Eye (tissue), 1 donor: ENCODE measurements at places on chromosomes 7 and 10.

DNA sequence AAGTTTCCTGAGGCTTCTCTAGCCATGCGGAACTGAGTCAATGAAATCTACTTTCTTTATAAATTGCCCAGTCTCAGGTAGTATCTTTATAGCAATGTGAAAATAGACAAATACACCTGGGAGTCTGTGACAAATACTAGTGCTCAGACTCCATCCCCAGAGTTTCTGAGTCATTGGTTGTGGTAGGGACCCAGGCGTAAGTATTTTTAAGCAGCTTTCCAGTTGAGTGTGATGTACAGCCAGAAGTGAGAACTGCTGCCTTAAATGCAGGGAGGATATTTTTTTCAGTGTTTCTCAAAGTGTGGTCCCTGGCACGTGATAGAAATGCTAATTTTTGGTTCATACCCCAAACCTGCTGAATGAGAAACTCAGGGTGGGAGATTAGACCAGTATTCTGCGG, 121.7 kb downstream of the SORCS3 start:
- no peak for DNase-seq

GRCh38 chr7:18086165-18087025, 58.7 kb upstream of the PRPS1L1 start:
- peak; percentile 72 for DNase-seq

- no peak for DNase-seq
These were observed 139.8 kb downstream of the RPS24 start for GRCh38 chr10:78173360-78174015.

GRCh38 chr10:107544706-107545520, 380.4 kb upstream of the SORCS1 start:
- no peak for DNase-seq

- no peak for DNase-seq
These were observed 37.2 kb downstream of the RBM33 start for GRCh38 chr7:155681663-155682062.

GRCh38 chr10:35998026-35998425, 355.9 kb upstream of the FZD8 start:
- DNase-seq, result peak; percentile 50

DNA sequence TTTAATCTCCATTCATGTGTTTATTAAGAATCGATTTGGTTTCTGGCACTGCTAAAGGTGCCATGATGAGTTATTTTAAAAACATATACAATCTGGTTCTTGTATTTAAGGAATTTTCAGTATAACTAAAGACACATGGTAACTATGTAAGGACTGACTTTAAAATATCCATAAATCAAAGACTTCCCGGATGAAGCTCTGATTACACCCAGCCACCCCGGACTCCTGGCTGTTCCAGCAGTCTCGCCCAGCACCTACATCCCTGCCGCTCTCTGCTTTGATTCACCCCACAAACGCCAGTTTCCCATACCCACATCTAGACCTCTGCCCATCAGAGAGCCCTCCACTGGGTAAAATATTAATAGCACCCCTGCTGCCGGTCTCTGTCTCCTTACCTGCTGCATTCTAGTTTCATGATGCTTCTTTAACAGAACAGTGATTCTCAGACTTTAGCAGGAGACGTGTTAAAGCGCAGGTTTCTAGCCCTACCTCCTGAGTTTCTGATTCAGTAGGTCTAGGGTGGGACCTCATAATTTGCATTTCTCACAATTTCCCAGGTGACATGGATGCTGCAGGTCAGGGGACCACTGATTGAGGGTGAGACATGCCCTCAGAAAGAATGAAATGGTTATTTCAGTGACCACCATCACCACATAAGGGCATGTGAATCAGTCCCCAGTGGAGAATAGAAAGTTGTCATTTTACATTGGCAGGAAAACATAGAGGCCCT, 185.7 kb downstream of the KIAA1217 start:
- no peak for DNase-seq

GRCh38 chr7:119127706-119128105, 903.2 kb downstream of the ANKRD7 start:
- no peak for DNase-seq

DNA sequence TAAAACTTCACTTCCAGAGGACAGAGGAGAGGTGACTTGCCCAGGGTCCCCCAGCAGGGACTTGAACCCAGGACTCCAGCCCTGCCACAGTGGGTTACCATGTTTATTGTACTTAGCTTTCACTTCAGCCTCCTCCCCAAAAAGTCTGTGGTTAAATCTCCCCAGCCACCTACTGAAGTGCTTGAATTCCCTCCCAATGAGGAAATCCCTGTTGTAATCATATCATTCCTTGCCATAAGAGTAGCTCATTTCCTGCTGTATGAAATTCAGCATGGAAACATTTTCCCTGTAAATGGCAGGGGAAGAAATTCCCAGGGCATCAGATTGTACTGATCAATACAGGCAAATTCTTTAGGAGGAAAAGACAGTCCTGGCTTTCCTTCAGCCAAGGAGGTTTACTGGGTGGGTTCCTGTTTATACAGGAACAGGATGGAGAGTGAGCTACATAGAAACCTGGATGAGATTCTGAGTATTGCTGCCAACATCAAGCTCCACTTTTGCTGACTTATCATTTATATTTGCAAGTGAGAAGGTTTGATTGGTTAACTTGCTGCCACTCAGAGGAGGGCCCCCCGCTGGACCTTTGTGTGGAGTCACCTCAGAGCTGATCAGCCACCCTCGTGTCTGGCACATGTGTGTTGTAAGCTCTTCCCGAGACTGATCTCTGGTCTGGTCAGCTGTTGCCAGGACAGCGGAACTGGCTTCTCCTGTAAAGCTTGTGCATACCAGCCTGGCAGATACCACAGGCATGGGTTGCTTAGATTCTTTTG, 16.4 kb upstream of the PDZD8 start:
- DNase-seq, result peak; percentile 20

GRCh38 chr7:84704380-84704779, 482.5 kb downstream of the SEMA3D start:
- no peak for DNase-seq

DNA sequence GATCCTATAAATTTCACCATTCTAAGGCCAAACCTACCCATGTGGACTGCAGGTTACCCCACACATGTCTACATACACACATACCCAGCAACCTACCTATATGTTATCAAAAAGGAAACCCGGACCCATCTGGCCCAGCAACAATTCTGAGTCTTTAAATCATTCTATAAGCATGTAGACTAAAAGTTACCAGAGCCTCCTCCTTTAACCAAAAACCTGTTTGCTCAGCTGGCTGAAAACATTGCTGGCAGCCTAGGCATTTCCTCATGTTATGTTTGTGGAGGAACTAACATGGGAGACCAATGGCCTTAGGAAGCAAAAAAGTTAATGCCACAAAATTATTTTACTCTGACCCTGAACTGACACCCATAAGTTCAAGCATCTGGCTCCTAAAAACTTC, 5.3 kb upstream of the ADCK2 start:
- no peak for DNase-seq

DNA sequence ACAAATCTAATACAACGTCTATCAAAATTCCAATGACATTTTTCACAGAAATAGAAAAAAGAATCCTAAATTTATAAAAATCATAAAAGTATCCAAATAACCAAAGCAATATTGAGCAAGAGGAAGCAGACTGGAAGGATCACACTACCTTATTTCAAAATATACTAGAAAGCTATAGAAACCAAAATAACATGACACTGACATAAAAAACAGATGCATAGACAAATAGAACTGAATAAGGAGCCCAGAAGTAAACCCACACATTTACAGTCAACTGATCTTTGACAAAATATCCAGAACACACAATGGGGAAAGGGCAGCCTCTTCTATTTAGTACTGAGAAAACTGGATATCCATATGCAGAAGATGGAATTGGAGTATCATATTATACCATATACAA, 217.5 kb downstream of the MACC1 start:
- no peak for DNase-seq

DNA sequence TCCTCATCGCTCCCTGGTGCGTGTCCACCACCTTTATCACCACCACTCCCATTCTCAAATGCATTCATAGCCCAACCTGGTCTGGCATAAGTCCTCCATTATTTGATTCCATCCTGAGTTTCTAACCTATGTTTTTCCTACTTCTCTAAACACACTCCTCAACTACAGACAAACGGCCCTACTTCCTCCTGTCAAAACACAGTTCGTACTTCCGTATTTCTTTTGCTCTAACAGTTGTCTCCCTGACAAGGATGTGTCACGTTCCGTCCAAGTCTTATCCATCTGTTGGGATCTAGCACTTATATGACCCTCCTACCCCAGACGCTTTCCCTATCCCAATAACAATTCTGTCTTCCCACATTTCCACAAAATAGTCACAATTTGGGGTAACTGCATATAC, 46.8 kb downstream of the DOCK4 start:
- no peak for DNase-seq

DNA sequence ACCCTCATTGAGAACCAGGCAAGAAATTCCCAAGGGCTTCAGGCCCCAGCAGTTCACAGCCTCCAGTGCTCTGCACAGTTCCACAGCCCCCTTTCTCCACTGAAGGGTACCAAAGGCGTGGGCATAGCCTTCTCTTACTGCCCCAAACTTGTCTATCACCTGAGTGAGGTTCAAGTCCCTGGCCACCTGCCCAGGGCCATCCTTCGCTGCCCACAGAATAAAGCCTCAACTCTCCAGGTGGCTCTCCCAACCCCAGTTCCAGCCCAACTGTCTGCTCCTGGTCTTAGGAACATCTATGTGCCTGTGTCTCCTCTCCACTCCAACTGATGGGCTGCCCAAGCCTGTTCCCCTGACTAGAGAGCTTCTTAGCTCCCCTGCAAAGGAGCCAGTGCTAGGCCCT, 79.1 kb downstream of the FAM53B start:
- DNase-seq, result no peak

DNA sequence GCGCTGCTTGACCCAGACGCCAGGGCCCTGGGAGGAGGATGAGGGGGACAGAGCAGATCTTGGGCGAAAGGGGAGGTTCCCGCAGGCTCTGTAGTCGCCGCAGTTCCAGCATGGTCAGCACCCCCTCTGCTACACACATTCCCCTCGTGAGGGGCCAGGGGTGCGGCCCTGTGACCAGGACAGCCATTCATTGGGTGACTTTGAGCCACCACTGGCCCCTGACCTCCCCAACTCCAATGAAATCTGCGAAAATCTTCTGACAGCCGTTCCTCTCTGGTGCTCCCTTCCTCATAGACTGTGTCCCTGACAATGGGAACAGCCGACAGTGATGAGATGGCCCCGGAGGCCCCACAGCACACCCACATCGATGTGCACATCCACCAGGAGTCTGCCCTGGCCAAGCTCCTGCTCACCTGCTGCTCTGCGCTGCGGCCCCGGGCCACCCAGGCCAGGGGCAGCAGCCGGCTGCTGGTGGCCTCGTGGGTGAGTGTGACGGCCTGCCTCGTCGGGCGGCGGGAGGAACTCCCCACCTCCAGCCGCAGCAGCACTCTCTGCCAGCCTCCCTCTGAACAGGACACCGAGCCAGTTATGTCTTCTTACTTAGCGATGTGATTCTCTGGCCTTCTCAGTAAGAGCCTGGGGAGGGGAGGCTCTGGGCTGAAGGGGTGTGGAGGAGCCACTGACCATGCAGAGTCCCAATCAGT, 825 bp downstream of the TMEM176A start:
- peak; percentile 47 for DNase-seq

- no peak for DNase-seq
These were observed 21.5 kb downstream of the CH25H start for GRCh38 chr10:89185658-89186057.

- DNase-seq, result peak; percentile 67
These were observed 1033.8 kb upstream of the AUTS2 start for GRCh38 chr7:68564306-68565135.

- no peak for DNase-seq
These were observed 29.9 kb downstream of the LRRC20 start for GRCh38 chr10:70352401-70353097.

- peak; percentile 29 for DNase-seq
These were observed 306.3 kb downstream of the FZD1 start for GRCh38 chr7:91570560-91570959.

DNA sequence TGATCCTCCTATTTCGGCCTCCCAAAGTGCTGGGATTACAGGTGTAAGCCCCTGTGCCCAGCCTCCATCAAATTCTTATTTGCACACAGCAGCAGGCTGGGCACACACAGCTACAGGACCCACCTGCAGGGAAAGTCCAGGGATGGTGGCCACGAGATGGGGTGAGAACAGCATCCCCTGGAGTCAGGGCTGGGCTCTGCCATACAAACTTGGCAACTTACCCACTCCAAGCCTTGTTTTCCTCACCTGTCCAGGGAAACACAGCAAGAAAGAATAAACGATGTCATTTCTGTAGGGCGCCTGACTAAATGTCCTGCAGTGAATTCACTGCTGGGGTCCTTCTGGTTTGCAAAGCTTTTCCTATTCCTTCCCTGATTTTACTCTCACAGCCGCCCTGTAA, 5.5 kb downstream of the MYH16 start:
- DNase-seq, result no peak

DNA sequence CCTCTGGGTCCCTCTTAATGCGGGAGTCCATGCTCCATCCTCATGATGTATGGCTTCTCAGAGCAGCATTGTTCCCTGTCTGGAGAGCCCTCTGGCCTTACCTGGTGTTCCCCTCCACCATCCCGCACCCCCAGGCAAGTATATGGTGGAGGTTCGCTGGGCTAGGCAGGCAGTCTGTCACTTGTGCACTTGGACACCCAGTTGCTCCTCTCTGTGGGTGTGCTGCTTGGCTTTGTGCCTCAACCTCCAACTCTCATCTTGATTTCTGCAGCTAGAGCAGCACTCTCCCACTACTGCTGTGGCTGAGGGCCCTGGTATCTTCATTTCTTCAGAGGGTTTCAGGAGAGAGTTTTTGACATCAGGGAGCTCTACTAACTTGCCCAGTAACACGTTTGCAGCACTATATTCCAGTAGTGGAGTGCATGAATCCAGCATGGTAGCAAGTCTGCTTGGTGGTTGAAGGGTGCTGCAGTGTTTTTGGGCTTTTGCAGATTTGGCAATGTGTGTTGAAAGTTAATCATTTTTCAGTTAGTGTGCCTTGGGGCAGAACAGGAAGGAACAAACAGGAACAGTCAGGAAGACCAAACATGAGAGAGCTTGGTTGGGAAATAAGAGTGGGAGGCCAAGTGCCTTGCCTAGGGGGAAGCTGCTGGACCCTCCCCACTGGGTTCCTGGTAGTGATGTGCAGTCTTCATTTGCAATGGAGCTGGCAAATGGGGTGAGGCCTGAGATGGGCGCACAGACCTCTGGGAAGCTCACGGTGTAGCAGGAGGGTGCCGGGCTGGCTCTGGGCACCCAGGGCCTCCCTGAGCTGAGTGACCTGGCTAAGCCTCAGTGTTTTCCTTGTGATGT, 37.4 kb downstream of the TSPAN14 start:
- DNase-seq, result no peak

- no peak for DNase-seq
These were observed 19.2 kb downstream of the PLA2G12B start for GRCh38 chr10:72935361-72935760.
